ENCODE measurements at places on chromosomes 11 and 22. TPM values are rescaled to one million over a fixed set of nuclear protein-coding genes. Genes with fewer than 3 reads are reported as not detected.

Gene ART1
- total RNA-seq = not detected

DNA sequence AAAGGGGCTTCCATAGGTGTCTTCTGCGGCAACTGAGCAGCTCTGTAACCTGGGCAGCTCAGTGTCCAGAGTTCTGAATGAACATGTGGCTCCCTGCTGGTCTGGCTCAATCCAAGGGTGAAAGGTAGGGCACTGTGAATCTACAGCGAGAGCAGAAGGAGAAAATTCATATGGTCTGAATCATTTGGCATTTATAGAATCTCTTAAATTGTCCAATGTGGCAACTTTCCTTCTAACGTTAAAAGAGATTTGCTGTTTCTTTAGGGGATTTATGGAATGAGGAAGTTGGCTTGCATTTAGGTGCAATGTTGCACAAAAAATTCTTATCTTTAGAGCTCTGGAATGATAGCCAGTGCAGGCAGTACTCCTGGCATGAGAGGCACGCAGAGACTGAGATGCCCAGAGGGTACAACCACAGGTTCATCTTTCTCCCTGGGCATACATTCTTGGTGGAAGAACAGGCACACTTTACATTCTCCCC is 17.0 kb downstream of the ATXN10 start:
- DNase-seq = no peak

Gene OR51I2
- not detected for total RNA-seq

Gene MAPK8IP2
- 4.1 TPM for total RNA-seq

- DNase-seq = no peak
These were observed 87.9 kb downstream of the ALX4 start for GRCh38 chr11:44221992-44222391.

- no peak for DNase-seq
These were observed 124.5 kb downstream of the METTL15 start for GRCh38 chr11:28232649-28233048.

- DNase-seq = no peak
These were observed 156.5 kb downstream of the FCHSD2 start for GRCh38 chr11:72985645-72986044.

- no peak for DNase-seq
These were observed 224.6 kb upstream of the CCDC90B start for GRCh38 chr11:83510530-83511460.

Gene BATF2
- total RNA-seq = not detected

DNA sequence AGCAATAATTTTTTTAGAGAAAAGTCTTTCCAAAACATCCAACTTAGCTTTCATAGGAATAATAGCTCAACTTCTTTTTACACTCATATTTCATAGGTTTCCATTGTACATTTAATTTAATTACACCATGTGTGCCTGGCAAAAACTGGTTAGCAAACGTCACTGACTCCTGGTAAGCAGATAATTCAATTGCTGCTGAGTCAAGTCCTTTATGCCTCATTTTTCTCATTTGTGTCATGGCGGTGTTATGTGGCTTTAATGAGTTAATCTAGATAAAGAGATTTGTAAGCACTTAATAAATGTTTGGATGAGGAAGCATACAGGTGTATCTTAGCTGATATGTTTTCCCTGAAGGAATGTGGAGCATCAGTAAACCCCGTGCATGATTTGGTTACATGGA is 41.2 kb upstream of the PAK1 start:
- DNase-seq = no peak

Gene OR52A1
- total RNA-seq = not detected

- DNase-seq = no peak
These were observed 15.5 kb upstream of the OR52K1 start for GRCh38 chr11:4466871-4467442.

- DNase-seq = no peak
These were observed 12.9 kb downstream of the CHEK1 start for GRCh38 chr11:125637840-125638239.

GRCh38 chr11:92107331-92107730 is 117.3 kb upstream of the FAT3 start:
- no peak for DNase-seq

- no peak for DNase-seq
These were observed 94.8 kb upstream of the TBCEL start for GRCh38 chr11:120929090-120929489.

- no peak for DNase-seq
These were observed 311.3 kb downstream of the LUZP2 start for GRCh38 chr11:24808173-24808572.

Gene MS4A7
- total RNA-seq = not detected

Gene CCDC188
- 0.36 TPM for total RNA-seq

DNA sequence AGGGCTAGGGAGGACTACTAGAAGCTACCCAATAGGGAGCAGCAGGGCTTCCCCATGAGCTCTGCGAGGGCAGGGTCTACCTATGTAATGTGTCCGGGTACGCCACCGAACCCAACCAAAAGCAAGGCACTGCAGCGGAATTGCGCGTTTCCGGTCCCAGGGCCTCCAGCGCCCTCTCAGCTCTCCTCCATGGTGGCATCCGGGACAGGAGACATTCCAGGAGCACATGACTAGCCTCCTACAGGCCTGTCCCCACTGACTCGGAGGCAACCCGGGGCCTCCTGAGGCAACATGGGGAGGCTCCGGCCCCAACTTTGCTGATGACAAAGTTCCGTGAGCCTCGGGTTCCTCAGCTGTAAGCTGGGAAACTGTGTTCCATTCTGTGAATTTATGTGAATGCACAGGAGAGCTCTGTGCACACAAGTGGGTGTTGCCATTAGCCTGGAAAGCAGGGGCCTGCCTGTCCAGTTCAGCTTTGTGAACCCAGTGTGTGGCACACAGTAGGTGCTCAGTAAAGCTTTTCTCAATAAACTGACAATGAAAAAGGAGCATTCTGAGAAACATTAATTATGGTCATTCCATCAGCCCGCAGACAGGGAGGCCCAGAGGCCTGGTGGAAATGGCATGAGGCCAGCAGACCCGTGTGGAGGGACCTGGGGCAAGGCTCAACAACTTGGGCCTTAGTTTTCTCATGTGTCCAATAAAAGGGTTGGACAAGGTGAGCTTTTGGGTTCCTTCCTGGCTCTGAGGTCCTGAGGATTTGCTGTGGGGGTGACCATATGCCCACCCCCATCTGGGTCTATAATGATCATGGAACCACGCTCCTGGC is 50.3 kb downstream of the CHRDL2 start:
- DNase-seq = no peak

DNA sequence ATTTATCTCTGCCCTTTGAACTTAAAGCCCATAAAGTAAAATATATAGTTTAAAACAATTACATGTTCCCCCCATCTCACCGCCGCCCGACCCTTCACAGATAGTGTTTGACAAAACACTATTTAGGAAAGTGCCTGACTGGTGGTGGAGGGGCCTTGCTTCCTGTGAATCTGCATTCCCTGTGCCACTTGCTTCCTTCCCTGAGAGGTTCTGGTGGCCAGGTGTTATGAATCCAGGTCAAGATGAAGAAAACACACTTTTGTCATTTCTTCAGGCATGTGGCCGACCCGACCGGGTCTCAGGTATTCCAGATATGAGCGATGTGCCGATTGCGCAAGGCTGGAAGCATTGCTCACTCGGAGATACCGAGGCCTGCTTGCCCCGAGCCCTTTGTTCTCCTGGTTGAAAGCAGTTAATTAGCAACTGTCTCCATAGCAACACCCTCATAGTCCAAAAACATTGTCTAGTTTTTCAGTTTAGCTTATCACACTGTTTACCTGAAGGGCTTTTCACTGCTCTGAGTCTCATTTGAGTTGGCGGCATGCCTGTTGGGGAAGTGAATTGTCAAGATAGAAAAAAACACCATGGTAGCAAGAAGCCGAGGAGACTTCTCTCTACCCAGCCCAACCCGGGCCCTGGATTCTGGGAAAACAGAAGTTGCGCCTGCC is 128.3 kb downstream of the TEAD1 start:
- DNase-seq = no peak

GRCh38 chr22:31947296-31947695 is 3.0 kb downstream of the YWHAH start:
- DNase-seq = no peak

GRCh38 chr22:48207919-48208535 is 1445.6 kb downstream of the TBC1D22A start:
- no peak for DNase-seq

- DNase-seq = no peak
These were observed 18.4 kb downstream of the ARHGAP42 start for GRCh38 chr11:100705447-100705846.

DNA sequence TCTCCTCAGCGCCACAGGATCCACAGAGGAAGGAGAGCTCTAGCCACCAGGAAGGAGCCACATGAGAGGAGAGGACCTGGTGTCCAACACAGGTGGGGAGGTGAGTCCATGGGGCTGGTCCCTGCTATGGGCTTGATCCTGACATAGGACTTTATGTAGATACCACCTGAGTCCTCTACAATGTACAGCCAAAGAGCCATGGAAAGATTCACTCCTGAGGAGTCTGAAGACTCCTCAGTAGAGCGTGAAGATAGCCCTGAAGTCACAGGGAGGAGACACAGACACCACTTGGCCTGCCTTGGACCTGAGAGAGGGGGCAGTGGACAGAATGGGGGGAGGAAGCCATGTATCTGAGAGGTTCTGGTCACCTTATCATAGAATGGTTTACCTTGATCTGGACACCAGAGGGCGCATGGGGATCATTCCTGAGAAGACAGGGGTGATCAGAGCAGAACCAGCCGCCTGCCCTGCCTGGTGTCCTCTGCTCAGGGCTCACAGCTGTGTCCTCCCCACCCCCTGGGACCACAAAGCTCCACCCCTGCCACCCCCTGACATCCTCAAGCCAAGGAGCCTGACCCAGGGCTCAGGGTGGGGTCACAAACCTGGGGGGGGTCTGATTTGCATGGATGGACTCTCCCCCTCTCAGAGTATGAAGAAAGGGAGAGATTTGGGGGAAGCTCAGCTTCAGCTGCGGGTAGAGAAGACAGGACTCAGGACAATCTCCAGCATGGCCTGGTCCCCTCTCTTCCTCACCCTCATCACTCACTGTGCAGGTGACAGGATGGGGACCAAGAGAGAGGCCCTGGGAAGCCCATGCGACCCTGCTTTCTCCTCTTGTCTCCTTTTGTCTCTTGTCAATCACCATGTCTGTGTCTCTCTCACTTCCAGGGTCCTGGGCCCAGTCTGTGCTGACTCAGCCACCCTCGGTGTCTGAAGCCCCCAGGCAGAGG is 77.0 kb downstream of the ZNF280B start:
- no peak for DNase-seq

DNA sequence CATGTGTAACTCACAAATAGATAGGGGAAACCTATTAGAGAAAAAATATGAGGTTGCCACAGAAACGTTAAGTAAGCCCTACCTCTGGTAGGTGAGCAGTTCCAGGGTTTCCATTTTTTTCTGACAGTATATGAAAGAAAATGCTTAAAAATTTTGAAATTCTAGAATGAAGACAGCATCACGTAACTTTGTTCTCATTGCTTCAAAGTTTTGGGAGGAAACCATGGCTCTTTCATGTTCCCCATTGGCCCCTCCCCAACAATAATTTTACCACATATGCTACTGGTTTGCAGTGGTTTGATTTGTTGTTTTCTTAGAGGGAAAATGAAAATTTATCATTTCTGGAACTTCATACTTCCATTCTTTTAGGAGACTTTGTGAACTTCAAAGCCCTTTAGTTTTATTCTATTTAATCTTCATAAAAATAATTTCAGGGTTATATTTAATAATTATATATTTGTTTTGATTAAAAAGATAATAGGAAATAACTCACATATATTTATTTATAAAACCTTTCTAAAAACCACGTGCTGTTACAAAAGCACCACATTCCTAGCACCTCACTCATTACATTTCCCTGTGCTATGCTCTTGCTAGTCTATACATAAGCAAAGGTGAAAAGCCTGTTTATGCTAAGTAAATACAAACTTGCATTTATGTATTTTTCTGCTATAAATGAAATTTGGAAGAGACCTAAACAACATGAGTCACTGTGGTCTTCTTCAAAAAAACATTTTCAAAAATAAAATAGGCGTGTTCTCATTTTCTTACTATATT is 113.4 kb downstream of the CASP12 start:
- no peak for DNase-seq

DNA sequence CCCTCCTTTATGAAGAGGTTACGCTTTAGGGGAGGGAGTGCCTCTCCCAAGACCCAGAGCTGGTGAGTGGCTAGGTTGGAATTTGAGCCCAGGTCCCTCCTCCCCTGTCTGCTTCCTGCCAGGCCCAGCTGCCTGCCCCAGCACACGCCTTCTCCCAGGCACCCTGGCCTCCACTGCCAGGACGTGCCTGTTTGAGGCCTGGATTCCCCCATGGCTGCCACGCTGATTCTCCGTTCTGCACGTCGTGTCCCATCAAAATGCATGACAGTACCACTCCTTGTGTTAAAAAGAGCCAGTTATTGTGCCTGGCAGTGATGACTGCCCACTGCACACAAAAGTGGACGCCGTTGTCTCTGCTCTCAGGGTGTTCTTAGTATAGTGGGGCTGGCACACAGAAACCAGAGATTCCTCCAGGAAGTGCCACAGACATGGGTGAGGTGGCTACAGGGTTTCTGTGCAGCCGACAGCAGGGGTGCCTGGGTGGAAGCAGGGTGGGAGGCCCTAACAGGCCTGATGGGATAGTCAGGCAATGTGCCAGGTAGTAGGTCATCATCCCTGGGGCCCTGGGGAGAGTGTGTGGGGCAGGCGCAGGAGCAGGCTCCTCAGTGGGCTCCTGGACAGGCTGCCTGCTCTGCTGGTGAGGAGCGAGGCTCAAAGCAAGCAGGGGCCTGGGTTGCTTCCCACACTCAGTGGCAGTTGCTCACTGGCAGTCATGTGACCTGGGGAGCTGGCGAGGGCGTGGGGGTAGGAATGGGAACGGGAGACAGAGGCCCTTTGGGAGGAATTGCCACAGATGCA is 24.2 kb downstream of the MED15 start:
- DNase-seq = peak; percentile 95

GRCh38 chr11:63877658-63878241 is 38.8 kb downstream of the MARK2 start:
- DNase-seq = no peak

GRCh38 chr11:120028181-120028896 is 109.6 kb downstream of the TRIM29 start:
- no peak for DNase-seq

DNA sequence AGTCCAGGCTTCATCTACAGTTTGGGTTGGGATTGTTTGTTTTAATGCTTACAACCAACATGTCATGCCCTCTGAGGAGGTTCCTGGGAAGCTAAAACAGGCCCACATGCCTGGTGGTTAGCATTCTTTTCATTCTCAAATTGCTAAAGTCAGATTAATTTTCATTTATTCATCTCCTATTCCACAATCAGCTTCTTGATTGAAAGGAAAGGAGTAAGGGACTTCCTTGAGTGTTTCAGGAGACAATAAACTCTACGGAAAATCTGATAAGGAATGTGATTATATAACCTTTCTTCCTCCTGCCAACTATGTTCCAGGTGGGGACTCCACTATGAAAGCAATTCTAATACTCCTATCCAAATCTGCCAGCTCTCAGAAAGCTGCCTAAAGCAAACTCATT is 30.8 kb downstream of the MRTFA start:
- DNase-seq = no peak

GRCh38 chr11:134223121-134223520 is 646 bp downstream of the NCAPD3 start:
- DNase-seq = no peak

- DNase-seq = no peak
These were observed 25.1 kb downstream of the B3GAT1 start for GRCh38 chr11:134386945-134387344.

Gene WT1
- total RNA-seq = not detected
